OCI-LY7 (cell line): ENCODE measurements at places on chromosomes 3 and 15.
A peak's percentile ranks its signal among the peaks of the same experiment; 100 is the strongest.

DNA sequence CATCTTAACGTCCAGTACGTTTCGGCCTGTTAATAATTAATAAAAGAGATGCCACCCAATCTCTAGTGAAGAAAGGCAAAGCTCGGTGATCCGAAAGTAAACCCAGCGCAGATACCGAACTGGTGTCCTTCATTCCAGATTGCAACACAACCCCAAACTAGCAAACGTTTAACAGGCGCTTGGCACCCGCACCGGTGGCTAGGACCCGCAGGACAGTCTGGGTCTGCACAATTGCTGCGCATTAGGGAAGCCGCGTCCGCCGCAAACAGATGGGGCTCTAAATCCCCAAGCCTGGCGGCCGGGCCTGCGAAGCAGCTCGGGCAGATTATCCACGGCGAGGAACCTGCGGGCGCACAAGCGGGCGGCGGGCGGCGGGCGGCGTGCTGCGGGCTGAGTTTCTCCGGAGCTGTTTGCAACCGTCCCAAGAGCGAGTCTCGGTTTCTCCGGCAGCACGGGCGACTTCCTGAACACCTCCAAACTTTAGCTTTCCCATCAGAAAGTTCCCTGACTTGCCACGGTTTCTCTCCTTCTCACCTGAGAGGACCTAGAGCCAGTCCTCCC, 112.1 kb upstream of the ICE2 start:
- DNase-seq = no peak

DNA sequence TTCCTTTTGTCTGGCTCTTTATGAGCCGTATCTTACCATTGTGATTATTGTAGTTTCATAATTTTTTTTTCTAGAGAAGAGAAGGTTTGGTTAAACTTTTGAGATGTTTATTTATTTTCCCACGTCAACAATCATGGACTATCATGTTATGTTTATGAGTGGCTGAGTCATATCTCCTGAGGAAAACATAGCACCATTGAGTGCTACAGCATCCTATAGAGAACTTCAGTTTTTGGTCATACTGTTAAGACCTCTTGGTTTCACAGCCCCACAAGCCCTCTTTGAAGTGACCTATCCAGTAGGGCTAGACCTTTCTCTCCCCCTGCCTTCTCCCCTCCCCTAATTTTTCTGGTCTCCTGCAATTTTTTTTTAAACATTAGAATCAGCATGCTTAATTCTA, 20.8 kb downstream of the PIK3CA start:
- DNase-seq = no peak

DNA sequence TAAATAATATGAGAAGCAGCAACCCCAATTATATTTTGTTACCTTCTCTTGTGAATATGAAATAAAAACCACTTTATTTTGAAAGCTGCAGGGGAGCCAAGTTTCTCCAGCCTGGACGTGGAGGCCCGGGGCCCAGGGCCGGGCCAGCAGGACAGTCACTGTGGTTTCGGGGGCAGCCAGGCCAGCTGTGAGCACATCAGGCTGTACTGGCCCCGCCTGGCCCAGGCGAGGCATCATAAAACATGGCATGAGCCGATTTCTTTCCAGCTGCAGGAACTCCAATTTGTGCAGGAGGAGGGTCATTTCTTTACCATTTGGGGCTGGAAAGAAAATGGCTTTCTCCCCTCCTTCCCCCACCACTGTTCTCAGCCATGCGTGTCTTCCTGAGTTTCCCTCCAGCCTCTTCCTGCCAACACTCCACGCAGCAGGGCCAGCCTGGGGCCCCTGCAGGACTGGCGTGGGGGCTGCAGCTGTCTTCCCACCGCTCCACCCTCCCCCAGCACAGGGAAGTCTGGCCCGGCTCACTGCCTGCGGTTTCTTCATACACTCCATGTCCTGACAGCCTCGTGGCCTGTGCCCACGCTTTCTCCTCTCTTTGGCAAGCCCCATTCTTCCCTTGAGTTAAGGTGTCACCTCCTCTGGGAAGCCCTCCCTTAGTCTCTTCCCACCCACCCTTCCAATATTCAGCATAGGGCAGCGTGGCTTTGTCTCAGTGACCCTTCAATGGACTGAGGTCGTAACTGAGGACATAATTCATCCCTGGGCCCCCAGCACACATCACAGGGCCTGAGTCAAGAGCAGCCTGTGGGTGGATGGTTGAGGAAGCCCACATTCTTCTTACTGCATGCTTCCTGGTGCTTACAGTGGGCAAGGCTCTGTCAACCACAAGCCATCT, 135.8 kb downstream of the CHSY1 start:
- no peak for DNase-seq

- no peak for DNase-seq
These were observed 119.6 kb downstream of the ASB7 start for GRCh38 chr15:100721758-100722550.

DNA sequence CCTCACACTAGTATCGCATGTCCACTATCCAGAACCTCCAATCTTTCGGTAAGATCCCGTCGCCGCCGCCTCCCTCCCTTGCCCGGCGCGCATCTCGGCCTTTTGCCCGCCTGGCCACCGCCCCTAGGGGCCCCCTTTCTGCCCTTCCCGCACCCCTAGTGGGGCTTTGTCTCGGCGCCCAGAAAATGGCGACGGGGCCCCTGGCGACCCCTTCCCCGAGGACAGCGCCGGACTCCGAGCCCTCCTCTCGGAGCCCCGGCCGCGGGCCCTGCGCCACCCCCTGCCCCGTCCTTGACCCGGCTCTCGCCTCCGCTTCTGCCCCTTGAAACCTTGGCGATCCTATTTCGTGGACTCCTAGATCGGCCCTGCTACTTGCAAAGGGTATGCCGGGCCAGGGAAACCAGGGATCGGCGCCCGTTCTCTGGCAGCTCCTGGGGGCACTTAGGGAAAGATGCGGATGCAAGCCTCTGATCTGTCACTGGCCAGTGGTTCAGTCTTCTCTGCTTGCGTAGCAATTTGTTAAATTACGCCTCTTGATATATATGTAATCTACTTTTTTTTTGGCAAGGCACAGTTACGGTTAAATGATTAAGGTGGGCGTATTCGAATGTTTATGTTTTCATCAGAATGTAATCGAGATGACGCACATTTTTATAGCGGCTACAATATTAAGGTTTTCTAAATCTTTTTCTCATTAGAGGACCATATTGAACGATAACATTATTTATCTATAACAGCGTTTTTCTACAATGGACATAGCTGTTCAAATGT, 603 bp downstream of the EIF1B start:
- DNase-seq = peak; percentile 32

- DNase-seq = peak; percentile 38
These were observed 76.1 kb upstream of the ATP11B start for GRCh38 chr3:182717216-182717615.

- no peak for DNase-seq
These were observed 6.2 kb downstream of the TNIK start for GRCh38 chr3:171454041-171454440.

DNA sequence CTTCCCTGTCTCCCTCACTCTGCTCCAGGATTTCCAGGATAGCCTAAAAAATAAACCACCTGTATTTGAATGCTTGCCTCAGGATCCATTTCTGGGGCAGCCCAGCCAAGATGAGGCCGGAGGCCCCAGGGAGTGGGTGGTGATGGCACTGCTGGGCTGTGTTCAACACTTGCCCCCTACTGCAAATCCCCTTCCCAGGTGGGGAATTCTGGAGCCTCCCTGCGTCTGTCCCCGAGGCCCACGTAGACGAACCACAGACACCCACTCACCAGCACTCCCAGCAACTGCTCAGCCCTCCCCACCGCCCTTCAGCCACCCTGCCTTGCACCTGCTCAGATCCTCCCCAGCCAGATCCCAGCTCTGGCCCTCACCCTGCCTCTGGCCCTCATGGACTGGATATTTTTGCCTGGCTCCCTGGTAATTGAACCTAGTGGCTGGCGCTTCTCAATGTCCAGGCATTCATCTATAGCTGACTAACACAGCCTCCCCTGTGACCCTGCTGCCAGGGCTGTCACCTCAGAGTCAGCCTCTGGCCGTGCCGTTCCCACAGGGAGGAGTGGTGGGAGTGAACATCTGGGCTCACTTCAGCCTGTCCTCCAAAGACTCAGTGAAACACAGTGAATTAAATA, 17.1 kb upstream of the EPB42 start:
- DNase-seq = no peak

DNA sequence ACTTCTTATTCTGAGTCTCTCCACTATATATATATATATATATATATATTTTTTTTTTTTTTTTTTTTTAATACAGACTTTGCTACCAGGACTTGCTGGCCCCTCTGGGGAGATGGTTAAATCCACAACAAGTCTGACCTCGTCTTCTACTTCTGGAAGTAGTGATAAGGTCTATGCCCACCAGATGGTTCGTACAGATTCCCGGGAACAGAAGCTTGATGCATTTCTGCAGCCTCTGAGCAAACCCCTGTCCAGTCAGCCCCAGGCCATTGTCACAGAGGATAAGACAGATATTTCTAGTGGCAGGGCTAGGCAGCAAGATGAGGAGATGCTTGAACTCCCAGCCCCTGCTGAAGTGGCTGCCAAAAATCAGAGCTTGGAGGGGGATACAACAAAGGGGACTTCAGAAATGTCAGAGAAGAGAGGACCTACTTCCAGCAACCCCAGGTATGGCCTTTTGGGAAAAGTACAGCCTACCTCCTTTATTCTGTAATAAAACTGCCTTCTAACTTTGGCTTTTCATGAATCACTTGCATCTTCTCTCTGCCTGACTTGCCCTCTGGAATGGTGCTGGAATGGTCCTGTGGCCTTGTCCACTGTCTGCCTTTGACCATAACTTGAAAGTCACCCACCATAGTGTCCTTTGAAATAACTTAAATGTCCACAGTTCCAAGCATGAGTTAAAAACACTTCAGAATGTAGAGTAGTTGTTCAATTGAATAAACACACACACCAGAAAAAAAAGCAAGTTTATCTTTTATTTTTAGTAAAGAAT, 32.4 kb downstream of the MLH1 start:
- no peak for DNase-seq

GRCh38 chr3:151856118-151856517, 17.3 kb upstream of the SUCNR1 start:
- DNase-seq = no peak

DNA sequence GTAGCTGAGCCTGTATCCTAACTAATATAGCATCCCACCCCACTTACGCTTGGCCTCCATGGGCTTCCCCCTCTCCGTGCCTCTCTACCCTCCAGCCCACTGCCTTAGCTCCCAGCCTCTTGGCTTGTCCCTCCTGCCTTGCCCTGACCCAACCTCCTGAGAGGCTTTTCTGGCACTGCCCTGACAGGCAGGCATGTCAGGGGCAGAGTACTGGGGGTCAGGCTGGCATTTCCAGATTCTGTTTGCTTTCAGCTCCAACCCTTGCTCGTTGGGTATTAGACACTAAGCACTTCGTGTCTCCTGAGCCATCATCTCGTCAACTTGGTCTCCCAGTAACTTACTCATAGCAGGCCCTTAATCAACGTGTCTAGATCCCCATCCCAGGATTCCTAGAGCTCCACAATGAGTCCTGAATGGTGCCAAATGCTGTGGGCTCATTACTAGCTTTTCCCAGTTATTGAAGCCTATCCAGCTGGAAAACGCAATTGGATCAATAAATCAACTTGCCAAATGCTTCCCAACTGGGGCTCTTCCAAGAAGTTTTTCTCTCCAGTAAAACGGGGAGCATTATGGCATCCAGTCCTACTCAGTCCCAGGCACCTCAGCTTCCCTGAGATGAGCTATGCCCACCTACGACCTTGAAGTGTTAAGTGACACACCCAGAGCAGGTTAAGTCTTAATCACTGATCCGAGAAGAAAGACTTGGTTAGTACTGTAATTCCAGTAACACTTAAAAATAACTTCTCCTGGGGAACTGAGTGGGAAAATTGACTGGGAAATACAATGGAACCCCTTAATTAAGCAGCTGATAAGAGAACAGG, 78.5 kb upstream of the DLG1 start:
- DNase-seq = no peak

GRCh38 chr3:93906245-93906644, 67.5 kb downstream of the PROS1 start:
- no peak for DNase-seq

GRCh38 chr3:17518189-17519059, 224.0 kb downstream of the TBC1D5 start:
- DNase-seq = no peak

- DNase-seq = no peak
These were observed 219.7 kb upstream of the COL8A1 start for GRCh38 chr3:99418709-99419108.

- no peak for DNase-seq
These were observed 91.3 kb upstream of the CTDSPL start for GRCh38 chr3:37770336-37770735.

DNA sequence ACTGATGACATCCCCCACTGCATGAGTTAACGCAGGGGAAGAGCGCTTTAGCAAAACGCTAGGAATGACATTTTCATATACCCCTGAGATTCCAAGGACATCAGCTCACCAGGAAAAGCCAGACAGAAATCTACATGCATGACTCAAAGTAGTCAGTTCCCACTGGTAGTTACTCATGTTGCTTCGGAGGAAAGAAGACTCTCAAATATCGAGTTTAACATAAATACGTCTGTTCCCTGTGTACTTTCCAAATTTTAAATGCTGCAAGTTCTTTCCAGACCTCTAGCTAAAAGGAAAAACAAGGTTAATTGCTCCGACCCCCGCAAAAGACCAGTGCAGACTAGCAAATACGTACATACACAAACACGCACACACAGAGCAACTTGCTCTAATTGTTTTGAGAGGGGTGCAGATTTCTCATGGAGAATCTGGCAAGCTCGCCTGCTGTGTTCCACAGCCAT, 115.4 kb upstream of the PRICKLE2 start:
- no peak for DNase-seq

DNA sequence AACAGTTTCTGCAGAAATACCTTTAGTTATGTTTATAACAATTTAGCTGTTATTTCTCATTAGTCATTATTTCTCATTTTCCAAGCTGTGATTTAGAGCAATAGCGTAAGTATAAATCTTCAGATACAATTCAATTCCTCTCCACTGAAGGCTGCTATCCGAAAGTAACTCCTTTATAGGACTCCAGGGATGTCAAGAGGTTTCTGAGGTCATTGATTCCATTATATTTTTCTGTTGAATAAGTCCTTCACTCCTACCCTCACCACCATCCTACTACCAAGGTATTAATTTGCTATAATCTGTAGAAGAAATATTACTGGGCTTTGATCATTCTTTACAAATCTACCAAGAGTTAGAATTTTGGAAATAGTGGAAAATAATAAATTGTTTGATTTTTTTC, 285.7 kb downstream of the CADM2 start:
- no peak for DNase-seq

DNA sequence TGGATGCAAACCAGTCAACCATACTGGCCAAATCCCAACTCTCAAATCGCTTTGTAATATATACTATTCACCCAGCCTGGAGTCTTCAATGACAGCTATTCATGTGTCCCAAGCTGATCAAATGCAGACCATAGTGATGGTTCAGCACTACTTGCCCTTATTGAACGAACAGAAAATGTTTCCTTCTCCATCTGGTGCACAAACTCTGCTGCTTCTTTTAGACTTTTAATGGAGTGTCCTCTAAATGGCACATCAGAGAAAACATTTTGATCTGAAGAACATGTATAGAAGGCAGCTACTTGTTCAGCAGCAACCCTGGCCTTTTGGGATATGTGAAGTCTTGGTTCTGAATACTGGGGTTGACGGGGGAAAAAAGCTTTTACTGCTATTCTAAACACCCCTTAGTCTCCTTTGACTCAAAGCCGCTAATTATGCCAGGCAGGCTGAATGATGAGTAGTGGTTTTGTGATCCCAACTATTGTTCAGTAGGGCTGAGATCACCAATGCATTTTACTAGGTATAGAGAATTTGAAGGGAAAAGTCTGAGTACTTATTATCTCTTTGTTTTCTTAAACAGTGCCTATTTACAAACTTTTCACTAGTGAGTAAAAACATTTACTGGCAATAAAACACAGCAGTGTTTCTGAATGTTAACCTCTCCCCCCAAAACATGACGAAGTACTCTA, 781.2 kb downstream of the ROBO1 start:
- DNase-seq = no peak
